Fibroblast of pulmonary artery (primary cell): ENCODE measurements at places on chromosomes 16 and 17.

- no peak for DNase-seq
These were observed 7.2 kb downstream of the CA7 start for GRCh38 chr16:66851166-66851964.

DNA sequence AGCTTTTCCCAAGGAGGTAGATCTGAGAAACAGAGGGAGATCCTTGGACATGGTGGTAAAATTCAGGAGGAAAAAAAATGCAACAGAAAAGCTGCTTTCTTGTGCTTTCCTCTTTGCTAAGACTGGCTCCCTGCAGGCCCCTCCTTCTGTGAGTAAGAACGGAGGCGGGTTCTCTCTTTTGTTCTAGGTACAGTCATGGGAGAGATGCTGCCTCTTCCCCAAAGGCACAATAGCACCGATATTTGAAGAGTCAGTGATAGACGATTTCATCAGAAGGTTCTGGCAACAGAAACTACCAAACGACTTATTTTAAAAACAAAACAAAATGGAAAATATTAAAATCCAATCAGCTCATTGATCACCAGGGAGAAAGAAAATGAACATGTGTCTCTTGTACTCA, 32.6 kb upstream of the KIFC3 start:
- no peak for DNase-seq

GRCh38 chr16:52545898-52546266, 1.1 kb downstream of the TOX3 start:
- no peak for DNase-seq

- peak; percentile 40 for DNase-seq
These were observed 248.1 kb downstream of the HS3ST3A1 start for GRCh38 chr17:13353590-13353989.

GRCh38 chr17:63696381-63696961, 3.5 kb downstream of the LIMD2 start:
- peak; percentile 57 for DNase-seq

DNA sequence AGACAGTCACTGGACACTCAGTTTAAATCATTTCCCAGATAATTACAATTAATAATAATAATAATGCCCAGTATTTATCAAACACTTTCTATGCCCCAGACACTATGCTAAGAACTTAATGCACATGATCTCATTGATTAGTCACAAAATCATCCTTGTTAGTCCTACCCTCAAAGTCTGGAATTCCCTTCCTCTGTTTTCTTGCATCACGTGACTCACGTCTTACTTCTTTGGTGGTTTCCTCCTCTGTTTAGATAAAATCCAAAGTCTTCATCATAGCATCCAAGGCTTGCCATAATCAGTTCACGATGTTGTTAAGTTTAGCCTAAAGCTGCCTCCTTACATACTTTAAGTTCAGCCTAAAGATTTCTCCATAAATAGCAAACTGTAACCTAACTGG, 471.9 kb downstream of the PMP22 start:
- DNase-seq = no peak

DNA sequence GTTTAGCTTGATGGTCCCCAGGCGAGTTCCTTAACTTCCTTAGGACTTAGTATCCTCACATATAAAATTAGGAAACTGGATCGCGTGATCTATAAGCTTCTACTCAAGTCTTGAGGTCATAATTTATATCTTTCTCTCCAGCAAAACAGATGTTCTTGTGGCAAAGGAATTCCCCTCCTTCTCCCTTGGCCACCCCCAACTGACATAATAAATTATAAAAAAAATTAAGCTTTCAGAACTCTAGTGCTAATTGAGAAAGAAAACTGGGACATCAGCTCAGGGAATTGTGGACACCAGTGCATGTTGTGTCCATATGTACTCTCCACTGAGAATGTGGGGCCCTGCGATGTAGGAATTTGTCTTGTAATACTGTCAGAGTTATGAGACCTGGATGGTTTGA, 13.5 kb downstream of the GNAO1 start:
- no peak for DNase-seq

GRCh38 chr16:83513008-83513755, 294.6 kb upstream of the HSBP1 start:
- peak; percentile 46 for DNase-seq

DNA sequence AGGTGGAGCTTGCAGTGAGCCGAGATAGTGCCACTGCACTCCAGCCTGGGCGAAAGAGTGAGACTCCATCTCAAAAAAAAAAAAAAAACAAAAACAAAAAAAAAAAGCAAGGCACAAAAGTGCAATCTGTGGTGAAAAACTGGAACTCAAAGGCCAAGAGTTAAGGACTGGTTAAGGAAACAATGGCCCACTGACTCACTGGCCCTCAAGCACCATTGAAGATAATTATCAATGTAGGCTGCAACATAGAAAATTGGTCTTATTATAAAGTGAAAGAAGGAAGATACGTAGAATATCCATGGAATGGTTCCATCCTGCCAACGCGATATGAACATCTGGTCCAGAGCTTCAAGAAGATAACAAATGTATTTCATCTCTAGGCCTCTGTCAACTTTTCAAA, 444.2 kb downstream of the SOX9 start:
- DNase-seq = no peak

GRCh38 chr16:48103591-48103990, 52.2 kb downstream of the ABCC12 start:
- no peak for DNase-seq

GRCh38 chr17:863880-864279, 81.7 kb downstream of the MRM3 start:
- DNase-seq = no peak

GRCh38 chr17:4492721-4493561, 5.7 kb upstream of the SPNS2 start:
- DNase-seq = peak; percentile 35

DNA sequence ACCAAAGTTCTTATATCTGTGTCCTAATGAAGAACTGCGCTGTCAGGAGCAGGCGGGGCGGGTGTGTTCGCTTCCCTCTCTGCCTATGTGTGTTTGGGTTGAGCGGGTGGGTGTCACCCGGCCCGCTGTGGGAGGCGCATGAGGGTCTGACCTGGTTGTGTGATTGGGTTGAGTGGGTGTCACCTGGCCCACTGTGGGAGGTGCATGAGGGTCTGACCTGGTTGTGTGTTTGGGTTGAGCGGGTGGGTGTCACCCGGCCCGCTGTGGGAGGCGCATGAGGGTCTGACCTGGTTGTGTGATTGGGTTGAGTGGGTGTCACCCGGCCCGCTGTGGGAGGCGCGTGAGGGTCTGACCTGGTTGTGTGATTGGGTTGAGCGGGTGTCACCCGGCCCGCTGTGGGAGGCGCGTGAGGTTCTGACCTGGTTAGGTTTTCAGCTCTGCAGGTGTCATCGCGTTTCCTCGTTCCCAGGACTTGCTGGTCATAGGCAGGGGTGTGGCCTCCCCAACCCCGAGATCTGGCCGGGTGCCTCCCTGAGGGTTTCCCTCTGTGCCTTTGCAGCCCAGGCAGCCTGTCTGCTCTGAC, 69.6 kb upstream of the ZNF750 start:
- no peak for DNase-seq

GRCh38 chr16:50246299-50247122, 19.8 kb upstream of the ADCY7 start:
- no peak for DNase-seq

- DNase-seq = no peak
These were observed 13.2 kb downstream of the SLX4 start for GRCh38 chr16:3598236-3598635.

- DNase-seq = no peak
These were observed 106.5 kb downstream of the COPRS start for GRCh38 chr17:31752584-31752983.

- no peak for DNase-seq
These were observed 4.8 kb downstream of the GFAP start for GRCh38 chr17:44910231-44911106.
